ENCODE measurements at places on chromosomes 2 and 18. TPM values are rescaled to one million over a fixed set of nuclear protein-coding genes. Genes with fewer than 3 reads are reported as not detected.

- no peaks in the 10 kb centered on the region for H3K27me3 ChIP-seq
- H3K27ac ChIP-seq: peak overlapping the region; percentile 42
- peaks cover 74% of the 10 kb centered on the region for H3K4me1 ChIP-seq
- no peak for DNase-seq
- H3K36me3 ChIP-seq: peaks cover 3% of the 10 kb centered on the region
Measured at GRCh38 chr2:88622307-88622706, 5.0 kb downstream of the EIF2AK3 start.

- no peak overlapping the region for H3K27ac ChIP-seq
- no peaks in the 10 kb centered on the region for H3K36me3 ChIP-seq
- H3K4me1 ChIP-seq: peaks cover 36% of the 10 kb centered on the region
- H3K27me3 ChIP-seq: no peaks in the 10 kb centered on the region
Measured at GRCh38 chr2:44926957-44927356, 14.5 kb upstream of the SIX3 start.

- no peak overlapping the region for H3K27ac ChIP-seq
- H3K4me1 ChIP-seq: no peaks in the 10 kb centered on the region
- no peaks in the 10 kb centered on the region for H3K27me3 ChIP-seq
Measured at GRCh38 chr2:109020217-109020637, 31.2 kb upstream of the EDAR start.

GRCh38 chr2:26651470-26651771, 10.3 kb upstream of the CIB4 start:
- H3K4me3 ChIP-seq: no peak overlapping the region
- H3K36me3 ChIP-seq: no peaks in the 10 kb centered on the region
- no peak for DNase-seq
- H3K27ac ChIP-seq: no peak overlapping the region

DNA sequence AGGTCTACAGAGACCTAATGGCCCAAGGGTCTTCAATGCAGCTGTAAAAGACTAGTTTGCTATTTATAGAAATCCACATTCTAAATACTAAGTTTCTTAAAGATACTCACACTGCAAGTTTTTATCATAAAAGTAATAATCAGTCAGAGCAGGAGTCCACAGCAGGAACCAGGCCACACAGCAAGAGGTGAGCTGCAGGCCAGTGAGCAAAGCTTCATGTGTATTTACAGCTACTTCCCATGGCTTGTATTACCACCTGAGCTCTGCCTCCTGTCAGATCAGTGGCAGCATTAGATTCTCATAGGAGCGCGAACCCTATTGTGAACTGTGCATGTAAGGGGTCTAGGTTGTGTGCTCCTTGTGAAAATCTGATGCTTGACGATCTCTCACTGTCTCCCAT, 6.7 kb upstream of the SCN9A start:
- no peaks in the 10 kb centered on the region for H3K36me3 ChIP-seq
- no peak overlapping the region for H3K27ac ChIP-seq
- H3K4me1 ChIP-seq: no peaks in the 10 kb centered on the region
- no peak for DNase-seq
- H3K4me3 ChIP-seq: no peak overlapping the region

Gene GTF3C2
- 121 TPM for total RNA-seq

- H3K36me3 ChIP-seq: no peaks in the 10 kb centered on the region
- peaks cover 4% of the 10 kb centered on the region for H3K4me1 ChIP-seq
- H3K27me3 ChIP-seq: no peaks in the 10 kb centered on the region
Measured at GRCh38 chr2:151908204-151908882, 80.1 kb upstream of the ARL5A start.

Gene B3GNT7
- 14.3 TPM for total RNA-seq

GRCh38 chr18:70994116-70994515, 705.3 kb downstream of the SOCS6 start:
- H3K36me3 ChIP-seq: no peaks in the 10 kb centered on the region
- no peak for DNase-seq
- no peak overlapping the region for H3K27ac ChIP-seq
- no peaks in the 10 kb centered on the region for H3K4me1 ChIP-seq
- no peak overlapping the region for H3K4me3 ChIP-seq

- no peaks in the 10 kb centered on the region for H3K27me3 ChIP-seq
- no peak for DNase-seq
- no peak overlapping the region for H3K27ac ChIP-seq
- no peaks in the 10 kb centered on the region for H3K36me3 ChIP-seq
- H3K4me1 ChIP-seq: no peaks in the 10 kb centered on the region
- no peak overlapping the region for H3K4me3 ChIP-seq
Measured at GRCh38 chr2:124018890-124019289, 6.2 kb upstream of the CNTNAP5 start.

Measured in B cell (primary cell).